ENCODE measurements at places on chromosomes 7 and 10.

DNA sequence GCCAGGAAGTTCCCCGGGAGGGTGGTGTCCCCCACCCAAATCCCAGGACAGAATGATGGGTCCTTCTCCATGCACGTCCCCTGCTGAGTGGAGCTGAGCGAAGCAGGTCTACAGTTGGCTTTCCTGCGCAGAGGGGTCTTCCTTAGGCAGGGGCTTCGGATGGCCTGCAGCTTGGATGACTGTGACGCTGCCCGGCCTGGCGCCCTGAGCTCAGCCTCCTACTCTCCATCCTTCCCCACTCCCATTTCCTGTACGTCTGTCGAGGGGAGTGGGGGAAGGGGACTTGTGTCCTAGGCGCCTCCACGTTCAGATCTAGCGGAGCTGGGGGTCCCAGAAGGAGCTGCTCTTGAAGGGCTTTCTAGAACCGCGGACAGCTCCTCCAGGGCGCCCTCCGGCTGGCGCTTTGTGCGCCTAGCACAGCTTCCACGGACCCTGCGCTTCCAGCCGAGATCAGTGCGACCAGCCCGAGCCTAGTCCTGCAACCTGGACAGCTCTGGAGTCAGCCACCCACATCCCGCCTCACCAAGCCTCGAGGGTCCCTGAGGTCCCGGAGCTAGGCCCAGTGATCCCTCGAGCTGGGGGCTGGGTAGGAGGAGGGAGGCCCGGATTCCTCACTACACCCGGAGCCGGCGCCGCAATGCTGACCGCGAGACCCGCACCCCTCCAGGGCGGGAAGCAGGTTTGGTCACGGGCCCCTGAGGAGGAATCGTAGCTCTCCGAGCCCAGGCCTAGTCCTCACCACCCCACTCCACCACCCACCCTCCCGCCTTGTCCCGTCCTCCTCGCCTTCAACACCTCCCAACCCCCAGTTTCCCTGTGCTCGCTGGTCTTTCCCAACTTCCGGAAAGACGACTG lies 1.9 kb downstream of the GRID1 start:
- no peak for DNase-seq

DNA sequence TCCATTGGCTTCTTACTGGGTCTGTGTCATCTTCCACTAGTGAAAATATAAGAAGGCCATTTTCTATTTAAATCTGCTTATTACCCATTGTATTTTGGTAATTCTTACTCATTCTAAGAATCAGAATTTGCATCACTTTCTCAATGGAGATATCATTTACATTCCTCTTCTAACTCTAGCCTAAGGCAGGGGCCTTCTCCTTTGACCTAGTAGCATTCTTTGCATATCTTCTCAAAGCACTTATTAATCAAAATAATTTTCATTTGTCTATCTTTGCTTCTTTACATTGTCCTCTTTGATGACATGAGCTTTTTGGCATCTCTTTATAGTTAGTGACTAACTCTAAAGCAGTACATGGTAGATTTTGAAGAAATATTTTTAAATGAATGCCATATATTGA lies 400.9 kb upstream of the SEMA3D start:
- DNase-seq = no peak

GRCh38 chr10:6269953-6270867 lies 67.5 kb downstream of the PFKFB3 start:
- no peak for DNase-seq

- no peak for DNase-seq
Measured at GRCh38 chr10:121260377-121260776, 337.9 kb downstream of the FGFR2 start.

DNA sequence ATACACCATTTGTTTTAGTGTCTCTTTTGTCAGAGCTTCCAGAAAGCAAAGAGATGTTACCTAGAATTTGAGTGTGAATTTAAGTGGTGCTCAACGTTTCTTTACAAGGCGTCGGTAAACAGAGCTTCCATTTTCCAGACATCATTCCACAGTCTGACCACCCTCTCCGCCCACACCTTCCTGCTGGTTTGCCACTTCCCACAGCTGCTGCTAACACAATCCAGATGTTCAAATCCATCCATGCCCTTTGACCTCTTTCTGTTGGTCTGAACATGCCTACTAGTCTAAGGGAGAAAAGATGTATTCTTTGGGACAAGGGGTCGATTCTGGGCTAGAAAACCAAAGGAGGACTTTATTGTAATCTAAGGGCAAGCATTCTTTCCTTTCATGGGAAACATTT lies 86.1 kb downstream of the FAM107B start:
- no peak for DNase-seq

DNA sequence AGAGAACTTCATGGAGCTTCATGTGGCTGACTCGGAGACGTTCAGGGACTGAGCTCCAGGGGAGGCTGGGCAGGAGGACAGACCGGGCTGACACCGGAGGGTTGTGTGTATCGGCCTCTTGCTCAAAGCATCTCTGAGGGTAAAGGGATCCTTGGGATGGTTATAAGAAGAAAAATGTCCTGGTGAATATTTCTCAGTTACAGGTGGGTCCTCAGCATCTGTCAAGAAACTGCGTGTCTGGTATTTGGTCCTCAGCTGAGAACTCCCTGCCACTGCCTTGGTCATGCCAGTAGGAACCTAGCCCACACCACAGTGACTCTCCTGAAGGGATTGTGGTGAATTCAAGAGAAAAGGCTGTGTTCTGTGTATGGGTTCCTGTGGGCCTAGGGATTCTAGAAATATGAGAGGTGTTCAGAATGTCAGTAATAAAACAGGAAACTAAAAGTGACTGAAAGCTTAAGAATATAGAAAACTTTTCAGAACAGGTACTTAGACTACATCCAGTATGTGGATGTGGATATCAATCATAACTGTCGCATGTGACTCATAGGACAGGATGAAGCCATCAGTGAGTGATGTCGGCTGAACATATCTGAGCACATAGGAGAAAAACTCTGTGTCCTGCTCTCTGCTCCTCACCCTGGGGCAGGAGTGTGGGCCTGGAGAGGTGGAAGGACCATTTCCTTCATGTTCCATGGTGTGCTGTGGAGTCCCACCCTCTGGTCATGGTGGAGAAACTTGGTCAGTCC lies 28.4 kb downstream of the MBL2 start:
- DNase-seq = no peak

DNA sequence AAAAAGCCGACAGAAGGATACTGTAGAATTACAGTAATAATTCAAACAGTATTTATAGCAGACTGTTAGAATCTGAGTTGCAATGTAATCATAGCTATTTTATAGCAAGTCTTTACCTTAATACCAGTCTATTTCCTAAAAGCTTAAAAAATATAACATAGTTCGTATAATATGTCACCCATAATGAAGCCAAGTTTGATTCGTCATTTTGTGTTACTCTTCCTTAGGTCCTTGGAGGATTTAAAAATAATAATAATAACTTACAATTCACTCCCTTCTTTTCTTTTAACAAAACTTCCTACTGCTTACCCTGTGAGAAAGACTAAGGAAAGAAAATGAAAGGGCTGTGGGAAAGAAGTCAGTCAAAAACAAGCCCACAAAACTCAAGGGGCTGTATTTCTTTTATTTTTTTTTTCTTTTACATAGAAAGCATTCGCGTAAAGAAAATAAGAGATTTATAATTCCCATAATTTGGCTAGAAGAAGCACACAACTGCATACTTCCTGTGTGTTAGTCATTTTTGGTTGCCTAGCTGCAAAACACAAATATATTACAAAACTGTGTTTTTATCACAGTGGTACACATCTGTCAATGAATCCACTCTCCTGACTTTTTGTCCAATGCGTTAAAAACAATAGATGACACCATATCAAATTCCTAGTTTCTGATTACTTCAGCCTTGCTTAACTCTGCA lies 187.2 kb upstream of the CELF2 start:
- no peak for DNase-seq

DNA sequence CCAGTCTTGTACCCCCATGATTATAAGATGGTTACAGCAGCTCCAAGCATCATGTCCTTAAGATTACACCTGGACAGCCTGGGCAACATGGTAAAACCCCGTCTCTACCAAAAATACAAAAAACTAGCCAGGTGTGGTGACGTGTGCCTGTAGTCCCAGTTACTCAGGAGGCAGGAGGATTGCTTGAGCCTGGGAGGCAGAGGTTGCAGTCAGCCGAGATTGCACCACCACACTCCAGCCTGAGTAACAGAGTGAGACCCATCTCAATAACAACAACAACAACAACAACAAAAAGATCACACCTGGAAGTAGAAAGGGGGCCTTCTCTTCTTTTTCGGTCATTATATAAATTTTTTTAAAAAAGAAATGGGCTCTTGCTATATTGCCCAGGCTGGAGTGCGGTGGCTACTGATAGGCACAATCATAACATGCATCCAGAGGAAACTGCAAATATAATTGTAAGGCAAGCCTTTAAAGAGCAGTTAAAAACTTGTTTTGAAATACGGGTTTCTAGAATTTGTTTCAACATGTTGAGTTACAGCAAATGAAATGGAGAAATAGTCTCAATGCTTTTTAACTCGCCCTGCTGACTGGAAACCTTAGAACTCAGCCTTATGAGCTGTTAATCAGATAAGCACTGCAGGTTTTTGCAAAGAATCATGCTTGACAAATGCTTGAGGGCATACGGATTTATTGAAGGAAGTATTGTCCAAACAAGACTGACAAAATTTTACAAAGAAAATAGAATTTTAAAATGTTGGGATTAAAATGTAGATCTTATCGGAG lies 4.7 kb upstream of the ENTPD7 start:
- no peak for DNase-seq

GRCh38 chr10:126430512-126430911 lies 42.2 kb upstream of the ADAM12 start:
- DNase-seq = no peak

DNA sequence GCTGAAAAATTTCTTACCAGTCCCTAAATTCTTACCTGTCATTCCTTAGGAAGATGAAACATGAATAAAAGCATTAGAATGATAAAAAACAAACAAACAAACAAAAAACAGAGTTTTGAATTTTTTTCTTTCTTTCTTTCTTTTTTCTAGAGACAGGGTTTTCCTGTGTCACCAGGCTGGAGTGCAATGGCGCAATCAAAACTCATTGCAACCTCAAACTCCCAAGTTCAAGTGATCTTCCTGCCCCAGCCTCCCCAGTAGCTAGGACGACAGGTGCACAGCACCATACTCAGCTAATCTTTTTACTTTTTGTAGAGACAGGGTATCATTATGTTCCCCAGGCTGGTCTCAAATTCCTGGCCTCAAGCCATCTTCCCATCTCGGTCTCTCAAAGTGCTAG lies 26.5 kb downstream of the NT5C2 start:
- DNase-seq = no peak

DNA sequence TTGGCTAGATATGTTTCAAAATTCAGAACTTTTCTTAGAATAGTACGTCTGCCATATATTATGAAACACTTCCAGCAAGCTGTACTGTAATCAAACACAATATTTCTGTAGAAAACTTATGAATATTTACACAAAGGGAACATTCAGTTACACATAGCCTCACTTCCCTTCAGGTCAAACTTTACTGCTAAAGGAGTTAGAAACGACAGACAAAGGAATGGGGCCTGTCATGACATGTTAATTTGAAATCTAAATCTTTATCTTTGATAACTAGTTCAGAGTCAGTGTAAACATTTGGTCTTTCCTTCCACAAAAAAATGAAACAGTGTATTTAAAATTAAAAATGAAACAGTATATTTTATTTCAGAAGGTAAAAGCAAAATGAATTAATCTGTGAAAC lies 1.0 kb upstream of the CROT start:
- no peak for DNase-seq

DNA sequence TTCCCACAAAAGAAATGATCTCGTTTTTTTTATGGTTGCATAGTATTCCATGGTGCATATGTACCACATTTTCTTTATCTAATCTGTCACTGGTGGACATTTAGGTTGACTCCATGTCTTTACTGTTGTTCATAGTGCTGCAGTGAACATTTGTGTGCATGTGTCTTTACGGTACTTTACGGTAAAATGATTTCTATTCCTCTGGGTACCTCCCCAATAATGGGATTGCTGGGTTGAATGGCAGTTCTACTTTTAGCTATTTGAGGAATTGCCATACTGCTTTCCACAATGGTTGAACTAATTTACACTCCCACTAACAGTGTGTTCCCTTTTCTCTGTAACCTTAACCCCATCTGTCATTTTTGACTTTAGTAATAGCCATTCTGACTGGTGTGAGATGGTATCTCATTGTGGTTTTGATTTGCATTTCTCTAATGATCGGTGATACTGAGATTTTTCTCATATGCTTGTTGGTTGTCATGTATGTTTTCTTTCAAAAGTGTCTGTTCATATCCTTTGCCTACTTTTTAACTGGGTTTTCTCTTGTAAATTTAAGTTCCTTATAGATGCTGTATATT lies 37.2 kb downstream of the MKLN1 start:
- no peak for DNase-seq

DNA sequence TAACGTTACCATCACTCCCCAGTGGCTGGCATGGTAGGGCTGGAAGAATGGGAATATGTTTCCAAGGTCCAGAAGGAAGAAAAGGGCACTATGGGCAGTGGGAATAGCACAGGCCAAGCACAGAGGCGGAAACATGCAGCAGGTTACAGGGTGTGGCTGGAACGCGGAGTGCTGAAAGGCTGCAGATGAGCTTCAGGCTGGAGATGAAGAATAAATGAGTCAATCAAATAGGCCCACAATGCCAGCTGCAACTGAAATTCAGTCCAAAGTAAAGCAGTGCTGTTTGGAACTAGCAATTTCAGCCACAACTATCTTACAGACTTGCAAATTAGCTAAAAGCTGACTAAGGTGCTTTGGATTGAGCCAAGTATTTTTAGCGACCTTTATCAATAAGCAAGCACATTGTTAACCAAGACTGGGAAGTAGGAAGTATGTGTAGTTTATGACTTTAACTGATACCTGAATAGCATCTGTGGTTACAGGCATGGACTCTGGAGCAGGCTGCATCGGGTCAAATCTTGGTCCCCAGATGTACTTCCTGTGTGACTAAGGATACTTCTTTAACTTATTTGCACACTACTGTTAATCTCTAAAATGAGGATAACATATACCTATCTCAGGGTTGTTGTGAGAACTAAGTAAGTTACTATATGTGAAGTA lies 77.5 kb upstream of the CTTNBP2 start:
- DNase-seq = no peak

DNA sequence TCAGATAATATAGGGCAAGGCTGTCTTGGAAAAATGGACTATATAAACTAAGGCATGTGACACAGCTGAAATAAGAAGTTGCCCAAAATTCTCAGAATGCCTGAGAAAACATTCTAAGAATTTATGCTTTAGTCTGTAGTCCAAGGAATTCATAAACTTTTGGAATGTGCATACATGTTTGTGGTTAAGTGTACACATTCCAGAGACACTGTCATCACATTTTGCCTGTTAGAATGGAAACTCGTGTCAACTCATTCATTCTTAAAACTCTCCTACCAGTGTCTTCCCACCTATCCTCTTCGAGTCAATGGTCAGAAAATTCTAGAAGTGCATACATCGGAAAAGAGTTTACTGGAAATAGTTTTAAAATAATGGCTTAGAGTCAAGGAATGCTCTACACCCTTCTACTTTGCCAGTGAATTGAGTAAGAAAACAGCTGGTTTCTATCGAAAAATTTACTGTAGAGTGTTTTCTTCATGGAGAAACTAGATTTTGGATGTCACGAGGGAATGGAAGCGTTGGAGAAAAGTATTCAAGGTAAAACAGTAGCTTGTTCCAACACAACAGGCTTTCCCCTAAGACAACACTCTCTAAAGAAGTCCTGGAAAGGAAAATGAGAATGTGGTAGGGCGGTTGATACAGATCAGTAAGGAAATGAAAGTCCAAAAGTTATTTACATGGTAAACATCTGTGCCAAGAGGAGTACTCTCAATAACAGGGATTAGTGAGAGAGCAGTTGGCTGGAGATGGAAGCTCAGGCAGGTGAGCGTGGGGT lies 1177.6 kb upstream of the C7orf33 start:
- DNase-seq = no peak

- DNase-seq = no peak
Measured at GRCh38 chr7:139297795-139298194, 43.3 kb upstream of the FMC1 start.

GRCh38 chr10:31352436-31353226 lies 33.6 kb downstream of the ZEB1 start:
- no peak for DNase-seq
